ENCODE measurements at places on chromosomes 12 and 14. TPM values are rescaled to one million over a fixed set of nuclear protein-coding genes. Genes with fewer than 3 reads are reported as not detected.
A peak's percentile ranks its signal among the peaks of the same experiment; 100 is the strongest.

GRCh38 chr14:56501909-56502530, 77.6 kb upstream of the TMEM260 start:
- no peak for DNase-seq

GRCh38 chr14:51865953-51866747, 5.7 kb downstream of the GNG2 start:
- no peak for DNase-seq

DNA sequence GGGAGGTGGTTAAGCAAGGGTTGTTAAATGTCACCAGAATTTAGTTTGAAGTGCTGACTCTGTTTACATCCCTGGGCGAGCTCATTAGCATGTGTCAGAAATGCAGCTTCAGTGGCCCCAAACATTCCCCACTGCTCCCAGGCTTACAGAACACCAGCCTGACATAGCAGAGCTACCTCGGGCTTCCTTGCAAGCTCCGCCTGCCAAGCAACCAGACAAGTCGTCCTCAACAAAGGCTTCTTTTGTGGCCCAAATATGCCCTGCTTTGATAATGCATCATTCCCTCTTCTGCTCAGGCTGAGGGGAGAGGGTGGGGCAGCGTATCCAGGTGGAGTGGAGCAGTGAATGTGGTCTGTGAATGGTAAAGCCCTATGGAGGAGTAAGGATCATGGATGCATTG, 28.0 kb downstream of the ERH start:
- no peak for DNase-seq

GRCh38 chr14:54654605-54655004, 87.7 kb downstream of the SAMD4A start:
- no peak for DNase-seq

AMDHD1 gene
- total RNA-seq = 0.68 TPM

GRCh38 chr12:15608941-15609340, 180.2 kb downstream of the EPS8 start:
- no peak for DNase-seq

DNA sequence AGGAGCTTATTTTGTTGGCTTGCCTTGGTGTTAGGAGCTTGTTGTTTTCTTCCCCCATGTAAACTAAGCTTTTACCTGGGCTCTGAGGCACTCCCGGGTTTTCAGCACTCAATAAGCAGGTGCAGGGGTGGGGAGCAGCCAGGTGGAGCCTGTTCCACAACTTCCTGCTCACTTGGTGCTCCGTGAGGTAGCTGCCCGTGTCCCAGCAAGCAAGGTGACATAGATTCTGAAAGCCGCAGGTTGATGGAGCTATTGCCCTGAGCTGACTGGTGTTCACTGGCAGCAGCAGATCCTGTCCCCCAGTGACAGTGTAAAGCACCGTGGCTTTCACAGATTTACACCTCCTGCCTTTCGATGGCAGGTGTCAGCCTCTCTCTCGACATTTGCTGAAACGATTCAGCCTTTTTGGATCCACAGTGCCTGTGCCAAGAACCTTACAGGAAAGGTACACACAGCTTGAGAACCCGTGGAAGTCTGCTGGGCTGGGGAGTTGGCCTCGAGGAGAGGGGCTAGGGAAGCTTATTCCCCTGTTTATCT, 295.7 kb upstream of the FKBP4 start:
- peak; percentile 75 for DNase-seq

GRCh38 chr14:99081880-99082279, 190.1 kb downstream of the BCL11B start:
- no peak for DNase-seq

OR6C4 gene
- not detected for total RNA-seq

GRCh38 chr12:10718279-10718821, 4.8 kb downstream of the YBX3 start:
- DNase-seq = no peak

DNA sequence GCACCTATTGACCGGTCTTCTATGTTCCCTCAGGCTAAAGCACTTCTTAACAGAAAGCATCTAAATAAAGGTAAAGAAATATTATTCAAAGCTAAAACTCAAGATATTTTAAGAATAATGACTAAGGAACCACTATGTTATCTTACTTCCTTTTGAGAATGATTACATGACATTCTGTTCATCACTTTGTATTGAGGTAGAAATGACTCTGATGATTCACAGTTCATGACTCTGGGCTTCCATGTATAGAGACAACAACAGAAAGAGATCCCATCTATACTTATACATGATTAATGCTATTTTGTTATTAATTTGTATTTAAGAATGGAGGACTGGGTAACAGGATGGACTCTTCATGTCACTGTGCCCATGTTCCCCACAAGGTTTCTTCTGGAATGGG, 218.3 kb upstream of the OR4E1 start:
- no peak for DNase-seq

DNA sequence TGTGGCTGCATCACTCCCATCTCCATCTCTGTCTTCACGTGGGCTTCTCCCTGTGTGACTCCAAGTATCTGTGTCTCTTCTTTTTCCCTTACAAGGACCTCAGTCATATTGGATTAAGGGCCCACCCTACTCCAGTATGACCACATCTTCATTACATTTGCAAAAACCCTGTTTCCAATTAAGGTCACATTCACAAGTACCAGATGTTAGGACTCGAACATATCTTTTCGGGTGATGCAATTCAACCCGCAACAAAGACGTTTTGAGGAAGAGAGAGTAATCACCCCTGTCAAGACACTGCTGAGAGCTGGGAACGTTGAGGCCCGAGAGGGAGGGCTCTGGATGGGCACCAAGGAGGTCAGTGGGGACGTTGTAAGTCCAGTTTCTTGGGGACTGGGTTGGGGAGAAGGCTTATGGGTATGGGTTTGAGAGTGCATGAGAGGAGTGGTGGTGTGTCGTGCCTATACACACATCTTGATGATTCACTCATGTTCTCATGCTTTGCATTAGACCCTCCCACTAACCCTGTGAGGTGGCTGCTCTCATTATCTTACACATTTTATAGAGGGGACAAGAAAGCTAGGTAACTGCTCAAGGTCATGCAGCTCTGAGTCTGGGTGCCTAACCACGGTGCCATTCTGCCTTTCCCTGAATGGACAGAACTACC, 12.1 kb upstream of the IFI27 start:
- no peak for DNase-seq

FGF6 gene
- total RNA-seq = not detected

GRCh38 chr12:64506955-64507354, 55.0 kb downstream of the TBK1 start:
- no peak for DNase-seq

GPRC5D gene
- total RNA-seq = not detected

WNT5B gene
- total RNA-seq = 6.2 TPM

- DNase-seq = peak; percentile 67
These were observed 3.3 kb upstream of the SLC4A8 start for GRCh38 chr12:51421266-51421884.

DNA sequence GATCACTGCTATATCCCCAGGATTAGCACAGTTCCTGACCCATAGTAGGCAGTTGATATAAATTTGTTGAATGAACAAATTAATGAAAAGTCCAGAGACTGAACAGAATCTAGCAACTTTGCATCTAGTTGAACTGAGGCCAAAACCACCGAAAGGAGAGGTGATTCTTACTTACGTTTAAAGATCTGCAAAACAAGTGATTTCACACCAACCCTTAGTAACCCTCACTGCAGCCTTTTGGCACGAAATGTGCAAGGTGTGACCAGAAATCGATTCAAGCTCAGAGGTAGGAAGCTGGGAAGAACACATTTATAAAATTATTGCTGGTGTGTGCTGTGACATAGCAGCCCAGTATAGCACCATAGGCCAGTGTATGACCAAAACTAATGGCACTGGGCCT, 70.8 kb downstream of the SUDS3 start:
- DNase-seq = no peak

RASSF3 gene
- 16.6 TPM for total RNA-seq

DNA sequence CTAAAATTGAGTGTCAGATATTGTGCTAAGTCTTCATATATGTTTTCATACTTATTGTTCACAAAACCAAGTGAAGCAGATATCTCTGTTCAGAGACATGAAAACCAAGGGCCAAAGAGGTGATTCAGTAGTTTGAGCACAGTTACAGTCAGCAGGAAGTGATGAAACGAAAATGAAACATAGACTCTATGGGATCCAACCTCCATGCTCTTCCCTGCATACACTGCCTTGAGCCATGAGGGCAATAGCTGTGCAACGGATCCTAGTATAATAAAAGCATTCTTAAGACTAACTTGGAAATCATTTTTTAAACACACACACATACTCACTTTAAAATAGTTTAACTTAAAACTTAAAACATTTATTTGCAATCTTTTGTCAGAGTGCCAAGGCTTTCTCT, 27.9 kb downstream of the ESR2 start:
- DNase-seq = no peak

DNA sequence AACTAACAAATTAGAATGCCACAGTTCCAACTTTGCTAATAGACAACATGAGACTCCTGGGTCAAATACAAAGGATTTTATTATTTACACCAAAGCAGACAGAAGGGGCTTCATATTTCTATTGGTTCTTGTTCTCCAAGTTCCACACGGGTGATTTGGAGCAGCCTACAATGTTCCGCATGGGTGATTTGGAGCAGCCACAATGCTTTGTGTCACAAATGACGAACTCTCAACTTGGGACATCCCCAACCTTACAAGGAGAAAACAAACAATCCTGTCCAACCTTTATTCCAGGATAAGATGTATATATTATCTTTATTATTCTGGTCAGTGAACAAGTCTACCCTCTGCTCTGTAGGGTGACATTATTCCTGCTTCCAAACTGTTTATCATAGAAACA, 694.3 kb upstream of the MGAT4C start:
- no peak for DNase-seq

RNF212B gene
- total RNA-seq = not detected

SLC10A1 gene
- not detected for total RNA-seq

KLRD1 gene
- 4.5 TPM for total RNA-seq

- DNase-seq = no peak
These were observed 37.0 kb upstream of the NT5DC3 start for GRCh38 chr12:103877934-103878510.

DNA sequence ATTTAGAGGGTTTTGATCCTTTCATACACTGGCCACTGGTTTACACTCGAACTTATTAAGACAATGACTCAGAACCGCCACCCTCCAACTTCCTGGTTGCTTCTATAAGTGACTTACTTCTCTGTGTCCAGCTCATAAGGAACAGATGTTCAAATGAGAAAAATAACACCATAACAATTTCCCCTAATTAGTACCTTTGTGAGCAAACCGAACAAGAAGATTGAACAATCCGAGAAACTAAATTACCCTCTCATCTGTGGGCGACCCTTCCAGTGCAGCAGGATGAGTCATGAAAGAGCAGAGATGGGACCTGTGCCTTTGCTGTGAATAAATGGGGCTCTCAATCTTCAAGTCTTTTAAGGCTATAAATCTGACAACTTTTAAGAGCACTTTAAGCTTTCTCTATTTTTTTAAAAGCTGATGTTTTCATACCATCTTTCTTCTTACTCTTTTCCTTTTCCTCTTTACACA, 146.8 kb upstream of the RASSF8 start:
- DNase-seq = no peak

- no peak for DNase-seq
These were observed 521.2 kb upstream of the TBX3 start for GRCh38 chr12:115204957-115205754.

GRCh38 chr12:116502989-116503496, 56.1 kb upstream of the MAP1LC3B2 start:
- DNase-seq = no peak

DNA sequence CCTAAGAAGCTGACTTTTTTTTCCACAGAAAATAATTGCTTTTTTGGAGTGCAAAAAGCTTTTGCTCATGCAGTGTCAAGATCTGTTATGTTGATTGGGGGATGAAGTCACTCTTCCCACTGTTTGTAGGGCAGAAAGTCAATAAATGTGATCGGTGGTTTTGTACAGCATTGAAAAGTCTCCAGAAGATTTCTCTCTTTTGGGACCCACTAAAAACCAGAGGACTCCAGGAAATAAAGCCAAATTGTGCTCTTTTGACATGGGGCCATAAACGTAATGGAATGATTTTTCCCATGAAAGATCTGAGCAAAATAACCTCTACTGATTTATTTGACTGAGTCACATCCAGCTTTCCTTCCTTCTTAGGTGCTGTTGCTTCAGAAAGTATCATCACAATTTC, 122.5 kb downstream of the SNAPC1 start:
- no peak for DNase-seq

DNA sequence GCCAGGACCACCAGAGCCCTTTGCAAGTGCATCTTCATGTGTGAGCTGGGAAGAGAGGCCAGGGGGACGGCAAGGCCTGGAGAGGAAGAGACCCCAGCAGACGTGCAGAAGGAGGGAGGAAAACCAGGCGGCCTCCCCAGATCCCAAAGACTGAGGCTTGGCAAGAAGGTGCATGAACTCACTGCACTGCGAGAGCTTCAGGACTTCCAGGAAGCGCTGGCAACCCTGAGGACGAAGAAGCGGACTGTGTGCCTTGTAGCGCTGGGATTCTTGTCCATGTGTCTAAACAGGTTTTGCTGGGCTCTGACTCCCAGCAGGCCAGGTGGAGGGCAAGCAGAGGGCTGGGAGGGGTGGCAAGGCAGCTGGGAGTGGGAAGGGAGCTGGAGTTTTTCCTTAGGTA, 939 bp downstream of the TGFB3 start:
- DNase-seq = no peak

- DNase-seq = no peak
These were observed 11.4 kb downstream of the INF2 start for GRCh38 chr14:104700747-104701217.

DNA sequence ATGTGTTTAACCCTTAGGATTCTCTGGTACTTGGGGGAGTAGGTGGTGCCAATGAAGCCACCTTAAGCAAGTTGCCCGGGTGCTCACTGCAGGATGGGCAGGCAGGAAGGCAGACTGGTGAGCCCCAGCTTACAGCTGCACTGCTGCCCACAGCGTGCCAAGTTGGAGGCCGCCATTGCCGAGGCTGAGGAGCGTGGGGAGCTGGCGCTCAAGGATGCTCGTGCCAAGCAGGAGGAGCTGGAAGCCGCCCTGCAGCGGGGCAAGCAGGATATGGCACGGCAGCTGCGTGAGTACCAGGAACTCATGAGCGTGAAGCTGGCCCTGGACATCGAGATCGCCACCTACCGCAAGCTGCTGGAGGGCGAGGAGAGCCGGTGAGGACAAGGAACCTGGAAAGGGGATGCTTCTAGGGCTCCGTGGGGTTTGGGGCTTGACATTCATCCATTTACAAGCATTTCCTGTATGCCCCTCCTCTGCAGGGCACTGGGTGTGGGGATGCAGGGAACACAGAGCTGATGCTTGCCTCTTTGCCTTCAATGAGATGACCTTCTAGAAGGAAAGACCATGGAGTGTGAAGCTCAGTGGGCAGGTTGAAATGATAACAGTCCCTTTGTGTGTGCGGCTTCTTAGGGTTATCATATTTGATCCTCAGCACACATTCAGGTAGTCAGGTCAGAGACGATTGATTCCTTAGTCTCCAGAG, 12.4 kb downstream of the KRT7 start:
- no peak for DNase-seq

SLC25A47 gene
- total RNA-seq = not detected

- peak; percentile 46 for DNase-seq
These were observed 181.3 kb upstream of the FKBP4 start for GRCh38 chr12:2613326-2614073.

DNA sequence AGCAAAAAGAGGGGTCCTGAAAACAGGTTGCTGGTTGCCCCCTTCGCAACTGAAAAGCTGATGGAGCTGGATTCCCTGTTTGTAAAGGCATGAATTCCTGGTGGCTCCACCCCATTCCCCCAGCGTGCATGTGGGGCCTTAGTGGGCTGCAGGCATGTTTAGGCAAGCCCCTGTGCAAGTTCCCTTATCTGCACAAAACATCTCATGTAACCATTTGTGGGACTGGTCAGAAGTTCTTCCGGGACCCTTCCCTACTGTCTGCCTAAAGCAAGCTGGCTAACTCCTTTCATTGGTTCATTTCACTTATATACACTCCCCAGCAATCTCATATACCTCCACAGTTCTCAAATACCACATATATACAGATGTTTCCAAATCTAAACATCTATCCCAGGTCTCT, 24.0 kb upstream of the HIGD1C start:
- no peak for DNase-seq
